T47D (cell line): ENCODE measurements at places on chromosomes 7 and 10.

GRCh38 chr7:91264924-91265681 lies 870 bp downstream of the FZD1 start:
- DNase-seq = peak; percentile 54

DNA sequence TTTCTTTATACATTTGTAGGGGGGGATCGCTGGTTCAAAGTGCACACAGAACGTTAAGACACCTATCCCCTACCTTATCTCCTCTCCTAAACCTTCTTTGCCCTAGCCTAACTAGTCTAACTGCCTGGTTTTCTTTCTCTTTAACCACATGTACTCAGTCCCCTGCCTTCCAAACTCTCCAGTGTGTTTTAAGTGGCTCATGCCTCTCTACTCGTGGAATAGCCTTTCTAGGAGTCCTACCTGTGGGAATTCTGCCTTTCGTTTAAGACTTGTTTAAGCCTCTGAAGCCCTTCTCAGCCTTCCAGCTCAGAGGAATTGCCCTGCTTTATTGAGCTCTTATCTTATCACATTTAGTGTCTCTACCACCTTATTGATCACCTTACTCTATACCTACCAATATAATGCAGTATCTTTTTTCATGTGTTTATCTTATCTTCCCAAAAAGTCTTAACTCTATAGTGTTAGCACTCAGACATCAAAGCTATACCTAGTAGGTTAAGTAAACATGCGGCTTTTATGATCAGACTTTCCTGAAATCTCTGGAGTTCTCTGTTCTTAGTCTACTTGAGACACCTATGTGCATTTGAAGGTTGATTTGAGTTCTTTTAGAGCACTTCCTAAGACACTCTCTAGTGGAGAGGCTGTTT lies 50.7 kb downstream of the ARID5B start:
- DNase-seq = no peak

GRCh38 chr10:19629567-19629966 lies 186.7 kb upstream of the PLXDC2 start:
- no peak for DNase-seq

- DNase-seq = peak; percentile 37
These were observed 52.3 kb upstream of the ENO4 start for GRCh38 chr10:116796910-116797513.

DNA sequence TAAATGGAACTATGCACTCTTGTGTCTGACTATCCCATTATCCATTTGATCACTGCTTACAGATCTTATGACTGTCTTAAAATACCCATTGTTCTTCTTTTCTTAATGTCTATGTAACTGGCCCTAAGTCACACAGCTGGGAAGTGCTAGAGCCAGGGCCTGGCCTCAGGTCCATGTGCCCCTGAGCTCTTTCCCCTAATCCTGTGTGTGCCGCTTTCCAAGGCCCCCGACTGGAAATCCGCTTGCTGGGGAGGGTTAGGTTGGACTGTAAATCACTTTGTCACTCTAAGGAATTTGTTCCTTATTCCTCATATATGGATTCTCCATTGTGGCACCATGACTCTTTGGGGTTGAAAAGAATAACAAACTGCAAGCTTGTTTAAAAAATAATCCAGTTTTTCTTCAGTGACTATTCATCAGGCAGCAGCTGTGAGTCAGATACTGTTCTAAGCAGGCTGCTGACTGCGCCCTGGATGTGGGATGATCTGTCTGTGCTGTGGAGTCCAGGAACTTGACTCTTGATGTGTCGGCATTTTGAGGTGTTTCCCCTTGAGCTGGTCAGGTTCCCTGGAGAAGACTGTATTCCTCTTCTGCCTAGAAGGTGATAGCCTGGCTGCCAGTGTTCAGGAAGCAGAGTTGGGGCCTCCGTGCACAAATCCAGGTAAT lies 236.3 kb downstream of the SDK1 start:
- DNase-seq = no peak

- no peak for DNase-seq
These were observed 117.0 kb downstream of the LHFPL3 start for GRCh38 chr7:104445393-104445792.

DNA sequence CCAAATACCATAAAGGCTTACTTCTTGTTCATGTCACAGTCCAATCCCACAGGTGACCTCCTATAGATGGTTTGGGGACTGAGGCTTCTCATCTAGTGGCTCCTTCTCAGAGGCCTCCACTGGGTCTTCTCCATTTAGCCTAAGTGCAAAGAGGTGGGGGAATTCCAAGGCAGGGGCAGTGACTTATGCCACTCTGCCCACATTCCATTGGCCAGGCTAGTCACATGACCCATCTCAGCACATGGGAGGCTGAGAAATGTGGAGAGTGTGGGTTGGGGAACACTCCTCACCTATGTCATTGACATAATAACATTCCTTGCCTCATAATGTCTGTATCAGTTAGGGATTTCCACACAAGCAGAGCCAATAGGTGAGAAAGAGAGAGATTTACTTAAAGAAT lies 104.3 kb upstream of the PLXNA4 start:
- no peak for DNase-seq

DNA sequence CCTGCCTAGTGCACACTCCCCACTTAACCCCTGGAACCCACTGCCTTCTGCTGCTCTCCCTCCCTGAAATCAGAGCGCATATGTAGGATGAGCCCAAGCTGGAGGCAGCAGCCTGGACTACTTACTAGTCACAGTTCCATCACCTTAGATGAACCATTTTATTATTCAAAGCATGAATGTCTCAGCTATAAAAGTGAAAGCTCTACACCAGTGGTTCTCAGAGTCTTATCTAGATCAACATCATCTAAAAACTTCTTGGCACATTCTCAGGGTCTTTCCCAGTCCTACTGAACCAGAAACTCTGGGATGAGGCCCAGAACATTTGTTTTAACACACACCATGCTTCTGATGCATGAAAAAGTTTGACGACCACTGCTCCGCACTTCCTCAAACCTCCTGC lies 100.3 kb upstream of the ANK3 start:
- DNase-seq = no peak

DNA sequence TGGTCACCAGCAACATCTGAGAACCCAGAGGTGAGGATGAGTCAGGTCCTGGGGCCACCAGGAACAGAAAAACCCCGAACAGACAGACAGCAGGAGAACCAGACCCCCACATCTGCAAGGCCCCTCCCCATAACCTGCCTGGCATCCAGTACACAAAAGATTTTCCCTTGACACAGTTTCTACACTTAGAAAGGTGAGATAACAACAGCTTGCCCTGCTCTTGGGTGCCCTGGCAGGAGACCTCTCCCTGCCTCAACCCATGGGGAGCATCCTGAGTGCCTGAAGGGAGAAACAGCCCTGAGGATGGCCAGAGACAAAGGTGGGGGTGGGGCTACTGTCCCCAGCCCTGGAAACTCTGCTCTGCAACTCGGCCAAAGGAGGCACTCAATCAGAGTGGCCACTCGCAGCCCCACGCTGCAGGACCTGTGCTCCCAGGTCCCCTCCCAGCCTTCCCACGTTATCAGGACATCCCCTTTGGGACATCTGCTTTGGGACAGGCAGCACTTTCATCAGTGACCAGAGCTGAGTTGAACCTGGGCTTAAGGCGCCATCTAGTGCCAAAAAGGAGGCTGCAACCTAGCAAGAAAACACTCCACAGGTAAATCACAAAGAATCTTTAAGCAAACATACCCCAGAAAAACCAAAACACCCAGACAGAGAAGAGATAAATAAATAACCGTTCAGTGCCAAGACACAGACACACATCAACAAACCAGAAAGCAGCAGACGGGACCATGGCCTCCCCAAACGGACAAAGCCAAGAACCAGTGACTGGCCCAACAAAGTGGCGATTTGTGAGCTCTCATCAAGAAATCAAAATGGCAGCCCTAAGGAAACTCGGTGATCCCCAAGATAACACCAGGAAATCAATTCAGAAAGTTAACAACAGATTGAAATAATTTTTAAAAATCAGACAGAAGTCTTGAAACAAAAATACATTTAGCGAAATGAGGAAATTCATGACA lies 233.7 kb downstream of the PTPRN2 start:
- peak; percentile 31 for DNase-seq

DNA sequence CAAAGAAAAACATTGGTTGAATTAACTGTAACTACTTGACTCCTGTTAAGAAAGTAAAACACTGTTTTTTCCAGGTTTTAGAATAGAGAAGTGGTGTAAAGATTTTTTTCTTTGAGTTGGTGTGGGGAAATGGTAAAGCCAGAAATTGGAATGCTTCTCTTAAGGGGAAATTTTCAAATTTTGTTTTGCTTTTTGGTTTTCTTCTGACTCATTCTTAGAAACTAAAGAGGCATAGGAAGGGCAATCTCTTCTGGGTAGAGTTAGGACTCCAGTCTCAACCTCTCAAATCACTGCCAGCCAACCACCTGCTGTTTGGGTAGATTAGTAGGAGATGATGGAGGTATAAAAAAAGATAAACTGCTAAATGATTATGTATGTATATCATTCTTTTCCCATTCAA lies 47.7 kb upstream of the STRIP2 start:
- no peak for DNase-seq

- no peak for DNase-seq
These were observed 2.0 kb upstream of the TNRC18 start for GRCh38 chr7:5425507-5426225.

DNA sequence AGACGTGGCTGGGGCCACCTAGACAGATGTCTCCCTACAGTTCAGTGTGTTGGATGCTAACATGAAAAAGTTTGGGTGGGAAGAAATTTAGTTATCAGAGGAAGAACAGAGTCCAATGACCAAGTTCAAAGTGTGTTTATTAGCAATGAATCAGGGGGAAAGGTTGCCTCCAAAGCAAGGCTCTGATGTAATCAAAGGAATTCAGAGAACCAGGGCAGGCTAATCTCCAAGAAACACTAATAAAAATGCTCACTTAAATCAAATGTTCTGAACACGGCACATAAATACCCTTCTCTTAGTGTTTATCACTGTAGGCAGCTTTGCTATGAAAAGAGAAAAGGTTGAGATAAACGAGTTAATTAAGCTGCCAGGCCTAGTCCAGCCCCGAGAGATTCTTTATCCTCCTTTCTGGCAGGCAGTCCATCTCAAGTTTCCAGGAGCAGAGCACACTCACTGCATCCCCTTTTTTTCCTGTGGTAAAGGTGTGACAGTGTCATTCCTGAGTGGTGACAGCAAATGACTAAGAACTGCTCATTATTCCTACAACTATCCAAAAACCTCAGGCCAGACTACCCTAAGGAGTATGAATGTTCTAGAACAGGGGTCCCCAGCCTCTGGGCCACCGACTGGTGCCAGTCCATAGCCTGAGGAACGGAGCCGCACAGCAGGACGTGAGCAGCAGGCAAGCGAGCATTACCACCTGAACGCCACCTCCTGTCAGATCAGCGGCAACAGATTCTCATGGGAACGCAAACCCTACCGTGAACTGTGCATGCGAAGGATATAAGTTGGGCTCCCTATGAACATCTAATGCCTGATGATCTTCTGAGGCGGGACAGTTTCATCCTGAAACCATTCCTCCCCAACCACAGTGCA lies 66.9 kb upstream of the FHIP2A start:
- DNase-seq = no peak

DNA sequence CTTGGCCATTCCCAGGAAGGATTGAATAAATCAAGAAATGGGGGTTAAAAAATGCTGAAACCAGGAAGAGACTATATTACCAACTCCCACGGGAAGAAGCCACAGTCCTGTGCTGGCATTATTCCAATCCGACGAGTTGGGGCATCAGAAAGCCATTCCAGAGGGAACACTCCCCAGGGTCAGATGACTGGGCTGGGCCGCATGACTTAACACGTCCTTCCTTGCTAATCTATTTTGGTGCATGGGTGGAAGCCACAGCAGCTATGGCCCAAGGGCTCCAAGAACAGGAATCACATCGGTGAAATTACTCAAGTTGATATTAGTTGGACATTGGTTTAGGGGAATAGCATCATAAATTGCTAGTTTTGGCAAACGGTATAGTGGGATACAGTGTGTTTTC lies 592.9 kb upstream of the NRP1 start:
- no peak for DNase-seq

DNA sequence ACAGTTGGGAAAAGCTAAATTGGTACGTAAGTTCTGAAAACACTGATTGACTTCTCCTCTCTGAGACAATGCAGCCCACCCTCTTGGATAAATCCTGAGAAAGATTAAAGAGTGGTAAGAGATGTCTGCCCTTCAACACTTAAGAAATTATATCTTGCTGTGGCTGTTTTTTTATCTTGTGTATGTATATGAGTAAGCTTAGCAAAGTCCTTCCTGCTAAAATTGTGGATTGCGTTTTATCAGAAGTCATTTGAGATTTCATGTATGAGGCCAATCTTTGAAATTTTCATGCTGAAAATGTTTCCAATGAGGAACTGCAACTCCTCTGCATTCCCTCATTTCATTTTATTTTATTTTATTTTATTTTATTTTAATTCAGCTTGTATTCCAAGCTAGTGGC lies 106.2 kb upstream of the INHBA start:
- DNase-seq = no peak

GRCh38 chr10:44016589-44017482 lies 368.1 kb downstream of the CXCL12 start:
- no peak for DNase-seq

- DNase-seq = no peak
These were observed 151.3 kb downstream of the DGKI start for GRCh38 chr7:137695494-137695893.

- peak; percentile 17 for DNase-seq
These were observed 74.8 kb upstream of the GPR37 start for GRCh38 chr7:124840435-124840834.

- DNase-seq = no peak
These were observed 19.7 kb downstream of the LIPK start for GRCh38 chr10:88725798-88726197.

- no peak for DNase-seq
These were observed 63.5 kb downstream of the NRP1 start for GRCh38 chr10:33270971-33271370.

- peak; percentile 9 for DNase-seq
These were observed 9.1 kb downstream of the CREB3L2 start for GRCh38 chr7:137992550-137993394.
